ENCODE measurements at places on chromosomes 1 and 21.

DNA sequence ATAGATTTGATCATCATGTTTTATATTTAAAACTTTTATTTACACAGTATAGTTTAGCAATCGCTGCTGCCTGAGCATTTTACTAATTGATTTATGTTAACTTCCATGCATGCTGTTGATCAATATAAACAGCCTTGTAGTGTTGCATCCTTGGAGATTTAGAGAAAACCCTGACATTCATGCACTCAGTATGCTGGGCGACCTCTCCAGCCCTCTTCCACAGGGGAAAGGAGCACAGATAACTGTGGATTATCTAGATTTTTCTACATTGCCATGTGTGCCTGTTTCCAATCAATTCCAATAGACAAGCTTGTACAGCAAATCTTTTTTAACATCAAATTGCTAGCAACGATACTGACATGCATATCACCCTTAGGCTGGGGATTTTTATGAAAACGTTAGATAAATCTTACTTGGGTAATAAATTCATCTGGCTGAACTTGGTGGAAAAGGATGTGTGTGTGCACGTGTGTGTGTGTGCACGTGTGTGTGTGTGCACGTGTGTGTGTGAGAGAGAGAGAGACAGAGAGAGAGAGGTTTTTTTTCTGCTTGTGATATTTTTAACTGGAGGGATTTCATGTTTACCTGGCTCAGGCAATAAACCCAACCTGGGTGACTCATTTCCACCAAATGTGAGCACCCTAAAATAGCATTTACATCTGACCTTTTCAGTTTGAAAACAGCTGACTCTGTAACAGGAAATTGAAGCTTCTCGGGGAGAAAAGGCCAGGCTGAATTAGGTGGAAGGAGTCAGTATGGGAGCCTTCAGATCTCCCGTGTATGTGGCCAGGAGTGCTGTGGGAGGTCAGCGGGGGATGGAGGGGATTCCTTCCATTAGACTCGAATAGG, 339.8 kb downstream of the PRDM2 start:
- DNase-seq, result no peak

GRCh38 chr1:63937461-63938022, 163.7 kb downstream of the ROR1 start:
- no peak for DNase-seq

GRCh38 chr1:26031611-26032220, 10.1 kb downstream of the EXTL1 start:
- no peak for DNase-seq

DNA sequence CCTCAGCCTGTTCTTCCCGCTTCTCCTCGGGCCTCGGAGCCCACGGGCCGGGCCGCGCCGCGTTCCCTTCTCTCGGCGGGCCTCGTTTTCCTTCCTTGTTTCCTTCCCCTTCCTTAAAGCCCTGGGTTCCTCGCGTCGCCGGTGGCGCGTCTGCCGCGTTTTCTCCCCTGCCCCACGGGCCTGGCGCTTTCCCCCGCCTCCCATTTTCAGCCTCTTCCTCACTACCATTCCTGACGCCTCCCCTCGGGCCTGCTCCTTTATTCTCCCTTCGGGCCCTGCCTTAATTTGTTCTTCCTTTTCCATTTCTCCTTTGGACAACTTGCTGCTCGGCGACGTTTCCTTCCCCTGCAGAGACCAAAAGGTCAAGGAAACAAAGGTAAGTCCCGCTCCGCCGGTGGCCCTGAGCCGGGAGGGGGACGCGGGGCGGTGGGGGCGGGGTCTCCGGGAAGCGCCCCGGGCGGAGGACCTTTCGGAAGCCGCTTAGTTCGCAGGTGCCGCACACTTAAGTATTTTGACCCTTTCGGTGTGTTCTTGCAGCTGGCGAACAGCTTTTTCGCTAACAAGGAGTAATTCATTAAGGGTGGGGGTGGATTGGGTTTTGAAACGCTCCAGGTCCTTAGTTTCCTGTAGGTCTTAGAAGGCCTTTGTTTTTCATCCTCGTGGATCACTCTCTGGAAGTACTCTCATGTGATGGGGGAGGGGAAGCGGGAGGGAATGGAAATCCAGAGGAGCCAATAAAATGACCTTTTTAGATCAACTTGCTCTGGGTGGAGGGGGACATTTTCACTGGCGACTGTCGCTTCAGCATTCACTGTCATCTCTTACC, 780 bp downstream of the YTHDF2 start:
- DNase-seq, result peak; percentile 56

DNA sequence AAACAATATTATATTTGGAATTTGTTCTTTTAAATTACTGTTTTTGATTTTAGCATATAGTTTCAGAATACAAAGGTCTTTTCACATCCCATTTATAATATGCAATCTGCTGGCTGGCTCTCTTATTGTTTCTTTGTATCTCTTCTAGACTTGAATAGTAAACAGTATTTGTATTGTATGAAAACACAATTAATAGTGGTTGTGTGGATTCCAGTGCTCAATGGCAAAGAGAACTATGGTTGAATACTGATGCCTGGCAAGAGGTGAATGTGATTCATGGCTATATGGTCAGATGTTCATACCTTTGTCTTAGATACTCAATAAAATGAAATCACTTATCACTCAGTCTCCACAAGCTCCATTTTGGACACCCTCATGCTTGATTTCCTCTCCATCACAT, 37.2 kb downstream of the OR6Y1 start:
- DNase-seq, result no peak

- no peak for DNase-seq
Measured at GRCh38 chr1:219130366-219130935, 43.2 kb upstream of the LYPLAL1 start.

DNA sequence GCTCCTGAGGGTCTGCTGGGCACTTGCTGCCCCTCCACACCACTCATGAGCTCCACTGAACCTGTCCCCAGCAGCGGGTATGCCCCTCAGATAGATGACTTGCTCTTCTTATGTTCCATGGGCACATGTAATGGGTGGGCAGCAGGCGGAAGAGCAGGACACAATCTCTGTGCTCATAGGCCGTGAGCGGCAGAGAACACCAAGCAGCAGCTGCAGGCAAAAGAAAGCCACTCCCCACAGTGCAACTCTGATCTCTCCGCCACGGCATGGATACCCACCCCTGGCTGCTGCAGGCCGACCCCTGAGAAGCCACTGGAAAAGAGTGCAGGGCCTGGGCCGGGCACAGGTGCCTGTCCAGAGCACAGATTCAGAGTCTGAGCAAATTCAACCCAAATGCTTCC, 135.2 kb upstream of the RUNX3 start:
- DNase-seq, result no peak

DNA sequence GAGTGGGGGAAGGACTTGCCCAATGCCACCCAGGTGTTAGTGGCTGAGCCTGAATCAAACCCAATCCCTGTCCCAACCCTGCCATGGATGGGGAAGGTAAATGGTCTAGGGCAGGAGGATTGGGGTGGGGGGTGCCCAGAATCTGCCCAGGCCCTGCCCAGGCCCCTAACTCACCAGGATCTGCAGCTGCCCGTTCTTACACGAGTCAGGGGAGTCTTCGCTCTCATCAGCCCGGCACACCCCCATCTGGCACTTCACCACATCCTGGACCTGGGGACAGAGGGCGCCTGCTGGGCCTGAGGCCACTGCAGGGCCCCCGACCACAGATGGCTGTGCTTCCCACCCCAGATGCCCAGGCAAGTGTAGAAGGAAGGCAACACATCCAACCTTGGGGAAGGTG, 28.5 kb upstream of the COL16A1 start:
- no peak for DNase-seq

GRCh38 chr1:31152181-31152795, 86.8 kb upstream of the PUM1 start:
- no peak for DNase-seq

GRCh38 chr21:32007456-32007855, 134.6 kb downstream of the HUNK start:
- DNase-seq, result no peak

Measured in hematopoietic multipotent progenitor cell treated with erythropoietin and hydrocortisone succinate and interleukin-3 and kit ligand, for 6 days (in vitro differentiated cells).